ENCODE measurements at places on chromosomes 11 and 22.

DNA sequence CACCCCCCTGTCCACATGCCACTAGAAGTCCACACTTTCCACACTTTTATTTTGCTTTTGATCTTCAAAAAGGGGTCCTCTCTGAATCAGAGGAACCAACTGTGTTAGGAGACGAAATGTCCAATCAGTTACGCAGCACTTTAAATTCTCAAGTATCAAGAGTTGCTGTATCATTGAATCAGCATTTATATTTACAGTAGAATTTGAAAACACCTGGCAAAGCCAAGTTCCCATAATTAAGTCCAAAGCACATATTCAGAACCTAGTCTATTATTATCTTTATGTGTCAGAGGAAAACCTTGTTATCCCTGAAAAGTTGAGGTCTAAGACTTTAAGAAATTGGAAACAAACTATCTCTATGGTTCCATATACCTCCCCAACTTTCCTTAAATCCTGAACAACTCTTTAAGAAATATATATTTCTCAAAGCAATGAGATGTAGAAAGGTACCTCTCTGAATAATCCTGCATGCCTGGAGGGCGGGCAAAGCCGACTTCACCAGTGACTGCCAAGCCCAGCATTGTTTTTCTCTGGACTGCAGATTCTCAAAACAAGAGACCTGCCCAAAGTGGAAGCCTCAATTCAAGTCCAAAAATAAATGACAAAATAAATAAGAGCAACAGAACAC, 75.9 kb upstream of the ARFGAP3 start:
- no peak for DNase-seq

DNA sequence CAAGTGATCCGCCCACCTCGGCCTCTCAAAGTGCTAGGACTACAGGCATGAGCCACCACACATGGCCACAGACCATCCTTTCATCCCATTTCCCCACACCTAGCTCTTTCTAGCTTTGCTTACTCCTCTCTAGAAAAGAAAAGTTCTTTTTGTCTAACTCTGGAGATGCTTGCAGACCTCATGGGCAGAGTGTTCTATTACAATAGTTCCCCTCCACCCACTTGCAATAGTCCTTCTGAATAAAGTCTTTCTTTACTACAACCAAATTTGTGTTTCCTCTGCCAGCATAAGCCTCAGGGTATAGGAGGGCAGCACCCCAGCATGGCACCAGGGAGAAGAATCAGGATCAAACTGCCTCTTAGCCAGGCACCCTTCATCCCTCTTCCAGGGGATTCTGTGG, 18.8 kb upstream of the RTL6 start:
- DNase-seq: no peak

- DNase-seq: no peak
Measured at GRCh38 chr11:107710301-107710700, 1.6 kb downstream of the SLN start.

GRCh38 chr22:33247758-33248157, 189.6 kb upstream of the SYN3 start:
- no peak for DNase-seq

GRCh38 chr11:94574193-94574961, 7.2 kb downstream of the PIWIL4 start:
- no peak for DNase-seq

DNA sequence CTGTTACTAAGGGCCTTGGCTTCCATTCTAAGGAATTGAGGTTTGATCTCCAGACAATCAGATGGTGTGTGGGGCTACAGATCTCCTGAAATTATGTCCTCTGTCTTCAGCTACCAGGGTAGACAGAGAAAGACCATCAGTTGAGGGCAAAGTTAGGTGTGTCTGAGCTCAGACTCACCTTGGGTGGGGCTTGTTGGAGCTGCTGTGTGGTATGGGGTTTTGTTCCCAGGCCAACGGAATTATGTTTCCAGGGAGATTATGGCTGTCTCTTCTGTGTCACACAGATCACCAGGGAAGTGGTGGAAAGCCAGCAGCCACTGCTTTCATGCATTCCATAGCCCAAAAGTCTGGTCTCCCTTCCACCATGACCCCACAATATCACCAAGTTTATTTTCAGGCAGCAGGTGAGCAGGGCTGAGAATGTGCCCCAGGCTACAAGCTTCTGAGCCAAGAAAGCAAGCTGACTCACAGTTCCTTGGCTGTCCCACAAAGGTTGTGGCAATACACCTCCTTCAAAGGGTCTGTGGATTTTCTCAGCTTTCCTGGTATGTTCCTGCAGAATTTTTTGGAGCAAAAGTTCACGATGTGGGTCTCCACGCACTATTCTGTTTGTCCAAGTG, 714.9 kb downstream of the LUZP2 start:
- no peak for DNase-seq

- no peak for DNase-seq
Measured at GRCh38 chr22:49574205-49574880, 253.3 kb downstream of the BRD1 start.

- DNase-seq: no peak
Measured at GRCh38 chr11:121881806-121882205, 234.2 kb downstream of the BLID start.

DNA sequence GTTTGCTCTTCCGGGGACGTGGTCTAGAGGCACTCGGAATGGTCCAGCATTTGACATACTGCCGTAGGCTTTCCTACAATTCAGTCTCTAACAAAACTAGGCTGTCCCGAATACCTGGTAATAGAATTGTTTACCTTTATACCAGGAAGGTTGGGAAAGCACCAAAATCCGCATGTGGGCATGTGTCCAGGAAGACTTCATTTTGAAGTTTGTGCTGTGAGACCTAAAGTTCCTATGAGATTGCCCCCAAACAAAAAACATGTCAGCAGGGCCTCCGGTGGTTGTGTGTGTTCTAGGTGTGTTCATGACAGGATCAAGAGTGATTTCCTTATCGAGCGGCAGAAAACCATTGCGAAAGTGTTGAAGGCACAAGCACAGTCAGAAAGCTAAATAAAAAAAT, 26.1 kb downstream of the HSPA8 start:
- no peak for DNase-seq

DNA sequence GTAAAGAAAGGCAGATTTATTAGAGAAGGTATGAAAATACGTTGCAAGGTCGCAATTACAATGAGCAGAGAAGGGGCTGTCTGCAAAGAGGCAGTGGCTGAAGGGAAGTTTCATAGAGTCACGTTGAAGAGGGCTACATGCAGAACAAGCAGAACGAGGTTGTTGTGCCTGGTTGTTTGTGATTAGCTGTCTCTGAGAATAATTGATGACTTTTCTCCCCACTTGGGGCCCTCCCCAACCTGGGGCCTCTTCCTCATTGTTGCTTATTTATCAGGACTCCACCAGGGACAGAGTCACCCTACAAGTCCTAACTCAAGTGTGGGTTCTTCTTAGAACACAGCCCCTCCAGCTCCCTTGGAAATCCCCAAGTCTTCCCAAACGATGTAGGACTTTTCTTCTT, 29.1 kb downstream of the CSF2RB start:
- no peak for DNase-seq

GRCh38 chr11:46391578-46392420, at the start of gene CHRM4:
CHRM4 (minus strand) TSS chr11:46391776; CDS start chr11:46386557, 5,219 bp downstream.
- no peak for DNase-seq

DNA sequence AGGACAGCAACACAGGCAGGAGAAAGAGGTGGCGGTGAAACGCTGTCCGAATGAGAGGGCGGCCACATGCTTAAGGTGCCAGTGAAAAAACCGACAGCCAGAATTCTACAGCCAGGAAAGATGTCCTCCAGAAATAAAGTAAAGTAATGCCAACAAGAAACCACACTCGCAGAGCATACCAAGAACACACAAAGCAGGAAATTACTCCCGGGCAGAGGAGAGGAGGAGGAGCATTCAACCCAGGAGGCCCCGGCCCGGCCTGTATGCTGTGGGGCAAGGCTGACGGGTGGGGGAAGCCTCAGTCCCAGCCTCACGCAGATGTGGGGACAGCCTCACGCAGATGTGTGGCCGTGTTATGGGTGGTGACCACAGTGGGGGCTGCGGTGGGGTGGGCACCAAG, 28.0 kb downstream of the CHID1 start:
- DNase-seq: no peak

DNA sequence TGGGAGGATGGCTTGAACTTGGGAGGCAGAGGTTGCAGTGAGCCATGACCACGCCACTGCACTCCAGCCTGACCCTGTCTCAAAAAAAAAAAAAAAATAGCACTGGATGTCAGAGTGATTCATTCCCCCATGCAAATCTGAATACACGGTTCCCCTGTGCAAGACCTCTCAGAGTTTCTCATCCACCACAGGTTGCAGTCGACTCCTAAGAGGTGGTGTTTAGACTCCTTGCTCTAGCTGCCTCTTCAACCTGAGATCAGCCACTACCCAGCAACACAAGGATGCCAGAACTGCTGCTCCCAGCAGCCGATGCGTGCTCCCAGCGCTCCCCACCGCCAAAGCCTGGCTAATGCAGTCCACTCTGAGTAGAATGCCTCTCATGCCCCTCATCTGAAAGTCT, 97.5 kb downstream of the PARVA start:
- DNase-seq: no peak

GRCh38 chr11:17542249-17542648, 2.0 kb downstream of the USH1C start:
- DNase-seq: no peak

DNA sequence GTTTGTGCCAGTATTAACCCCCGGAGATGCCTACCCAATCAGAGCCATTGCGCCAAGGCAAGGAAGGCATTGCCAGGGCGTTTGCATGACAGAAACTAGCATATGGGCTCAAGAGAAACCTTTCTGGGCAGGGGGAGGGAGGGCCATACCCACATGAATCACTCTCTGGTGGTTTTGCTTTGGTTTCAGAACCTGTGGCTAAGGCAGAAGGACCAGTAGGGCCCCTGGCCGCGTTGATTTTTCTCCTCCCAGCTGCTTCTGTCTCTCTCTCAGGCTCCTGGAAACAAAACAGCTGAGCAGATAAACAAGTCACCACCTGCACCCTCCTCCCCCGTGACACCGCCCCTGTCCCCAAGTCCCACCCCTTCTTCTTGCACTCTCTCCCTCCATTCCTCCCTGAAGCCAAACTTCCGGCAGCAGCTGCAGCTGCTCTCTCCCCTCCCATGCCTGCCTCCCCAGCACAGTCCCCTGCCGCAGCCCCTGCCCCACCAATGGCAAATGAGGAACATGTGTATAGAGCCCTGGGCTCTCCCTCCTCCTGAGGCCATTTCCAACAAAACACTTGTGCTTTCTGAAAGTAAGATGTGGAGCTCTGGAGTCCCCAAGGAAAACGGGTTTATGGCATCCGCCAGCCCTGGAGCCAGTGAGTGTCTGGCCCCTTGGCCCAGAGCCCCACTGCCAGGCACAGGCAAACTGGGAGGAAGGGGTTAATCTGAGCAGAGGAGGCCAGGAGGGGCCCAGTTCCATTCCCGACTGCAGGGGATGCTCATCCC, 39.0 kb upstream of the ADA2 start:
- peak; percentile 26 for DNase-seq

- DNase-seq: peak; percentile 19
Measured at GRCh38 chr22:37428649-37429586, 1.6 kb upstream of the ELFN2 start.

DNA sequence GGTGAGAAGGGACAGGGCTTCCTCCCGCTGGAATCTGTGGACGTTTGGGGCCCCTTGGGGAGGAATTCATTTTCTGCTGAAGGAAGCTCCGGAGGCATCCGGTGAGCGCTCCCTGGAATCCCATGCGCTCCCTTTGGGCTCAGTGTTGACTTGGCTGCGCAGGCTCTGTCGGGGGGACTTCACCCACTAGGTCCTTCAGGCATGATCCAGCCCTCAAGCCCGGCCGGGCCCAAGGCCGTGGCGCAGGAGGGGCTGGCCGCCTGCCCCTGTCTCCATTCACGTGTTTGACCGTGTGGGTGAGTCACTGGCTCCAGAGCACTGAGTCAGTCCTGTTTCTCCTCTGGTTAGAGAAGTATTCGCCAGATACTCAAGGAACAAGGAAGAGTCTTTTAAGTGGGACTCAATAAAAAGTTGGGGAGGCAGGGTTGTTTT, 1.4 kb downstream of the CTTN start:
- no peak for DNase-seq

GRCh38 chr11:134358165-134358855, 26.5 kb downstream of the GLB1L2 start:
- no peak for DNase-seq

DNA sequence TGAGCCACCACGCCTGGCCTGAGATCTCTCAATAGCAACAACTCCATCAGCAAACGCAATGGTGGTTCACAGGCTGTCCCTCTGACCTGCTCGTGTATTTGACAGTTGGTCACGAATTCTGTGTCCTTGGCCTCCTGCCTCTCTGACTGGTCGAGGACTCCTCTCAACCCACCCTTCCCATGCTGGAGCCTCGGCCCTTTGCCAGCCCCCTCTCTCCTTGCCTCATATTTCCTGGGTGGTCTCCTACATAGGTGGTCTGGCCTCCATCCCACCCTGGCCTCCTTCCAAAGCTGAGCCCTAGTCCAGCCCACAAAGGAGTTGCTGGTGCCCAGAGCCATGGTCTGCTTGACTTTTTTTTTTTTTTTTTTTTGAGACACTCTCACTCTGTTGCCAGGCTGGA, 11.4 kb upstream of the A4GALT start:
- no peak for DNase-seq
